ENCODE measurements at places on chromosomes 11 and 22. TPM values are rescaled to one million over a fixed set of nuclear protein-coding genes. Genes with fewer than 3 reads are reported as not detected.

- H3K4me3 ChIP-seq, result no peak overlapping the region
- no peaks in the 10 kb centered on the region for H3K27me3 ChIP-seq
- peaks cover 8% of the 10 kb centered on the region for H3K4me1 ChIP-seq
- no peak for DNase-seq
These were observed 1.8 kb downstream of the CD82 start for GRCh38 chr11:44566952-44567875.

DNA sequence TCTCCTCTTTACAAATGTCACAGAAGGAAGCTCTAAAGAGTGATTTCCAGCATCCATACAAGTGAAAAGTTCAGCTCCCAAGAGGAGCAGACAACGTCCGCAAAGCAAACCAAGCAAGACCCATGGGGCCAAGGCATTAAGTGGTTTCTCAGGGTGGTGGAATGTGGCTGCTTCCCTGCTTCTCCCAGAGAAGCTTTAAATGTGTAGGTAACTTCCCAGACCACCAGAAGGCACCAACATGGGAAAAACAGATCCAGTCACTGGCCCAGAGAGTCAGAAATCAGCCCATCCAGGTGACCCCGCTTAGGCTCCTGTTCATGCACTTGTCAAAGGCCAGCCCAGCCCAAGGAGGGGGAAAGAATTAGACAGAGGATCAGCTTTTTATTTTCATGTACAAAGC lies 13.3 kb upstream of the PHF21A start:
- no peaks in the 10 kb centered on the region for H3K4me1 ChIP-seq
- H3K36me3 ChIP-seq, result no peaks in the 10 kb centered on the region
- no peak overlapping the region for H3K4me3 ChIP-seq
- no peak for DNase-seq
- H3K27ac ChIP-seq, result no peak overlapping the region
- peaks cover 20% of the 10 kb centered on the region for H3K27me3 ChIP-seq

DNA sequence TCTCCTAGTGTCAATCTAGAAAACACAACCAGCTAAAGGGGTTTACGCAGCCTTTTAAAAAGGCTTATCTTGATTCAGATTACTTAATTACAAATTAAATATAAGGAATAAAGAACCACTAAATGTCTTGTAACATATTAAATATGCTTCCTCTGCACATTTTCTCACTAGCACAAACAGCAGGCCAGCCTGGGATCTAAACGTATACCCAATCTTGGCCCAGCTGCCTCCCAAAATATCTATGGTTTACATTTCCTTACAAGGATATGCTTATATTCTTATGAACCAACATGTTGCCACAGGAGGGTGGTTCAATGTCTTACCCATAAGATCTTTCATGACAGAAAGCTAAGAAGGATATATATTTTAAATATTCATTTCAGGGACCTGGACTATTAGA lies 7.7 kb downstream of the LGR4 start:
- peak overlapping the region; percentile 56 for H3K27ac ChIP-seq
- peaks cover 91% of the 10 kb centered on the region for H3K4me1 ChIP-seq
- peaks cover 1% of the 10 kb centered on the region for H3K36me3 ChIP-seq

GRCh38 chr11:3217818-3218482 lies 663 bp downstream of the MRGPRG start:
- no peak overlapping the region for H3K27ac ChIP-seq
- H3K4me1 ChIP-seq, result no peaks in the 10 kb centered on the region
- no peak for DNase-seq
- peaks cover 64% of the 10 kb centered on the region for H3K27me3 ChIP-seq
- H3K36me3 ChIP-seq, result no peaks in the 10 kb centered on the region
- H3K4me3 ChIP-seq, result no peak overlapping the region

- DNase-seq, result no peak
- peak overlapping the region; percentile 28 for H3K27ac ChIP-seq
- no peaks in the 10 kb centered on the region for H3K27me3 ChIP-seq
- H3K4me3 ChIP-seq, result no peak overlapping the region
These were observed 6.2 kb upstream of the SREBF2 start for GRCh38 chr22:41826430-41827383.

Gene EHF
- 0.24 TPM for total RNA-seq

All from HepG2 (cell line).